ENCODE measurements at places on chromosomes 2 and 18.
A peak's percentile ranks its signal among the peaks of the same experiment; 100 is the strongest.

- DNase-seq, result peak; percentile 62
Measured at GRCh38 chr2:240452462-240453256, 17.2 kb downstream of the GPC1 start.

- DNase-seq, result no peak
Measured at GRCh38 chr2:225398372-225398771, 1.1 kb upstream of the NYAP2 start.

GRCh38 chr2:11528228-11528627, 5.6 kb upstream of the GREB1 start:
- DNase-seq, result no peak

GRCh38 chr2:175207741-175208438, 26.4 kb upstream of the ATP5MC3 start:
- DNase-seq, result peak; percentile 14

- no peak for DNase-seq
Measured at GRCh38 chr2:239583171-239583878, 182.5 kb upstream of the HDAC4 start.

- no peak for DNase-seq
Measured at GRCh38 chr18:80006724-80007123, 18.4 kb upstream of the TXNL4A start.

GRCh38 chr2:12737738-12738485, 21.2 kb downstream of the TRIB2 start:
- DNase-seq, result no peak

DNA sequence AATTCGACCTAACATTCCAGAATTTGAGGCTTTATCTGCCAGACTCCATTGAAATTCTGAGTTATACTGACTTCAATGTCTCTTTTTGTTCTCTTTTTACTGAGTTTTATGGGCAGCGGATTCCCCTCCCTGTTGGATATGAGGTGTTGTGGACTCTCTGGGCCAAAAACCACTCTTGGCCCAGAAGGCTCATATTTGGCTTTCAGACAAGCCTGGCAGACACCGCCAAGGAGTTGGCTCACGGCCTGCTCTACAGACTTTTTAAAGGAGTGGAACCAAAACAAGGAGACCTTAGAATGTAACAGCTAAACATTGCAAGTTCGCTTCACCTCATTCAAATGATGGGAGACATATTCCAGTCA, 206.4 kb upstream of the NCKAP5 start:
- DNase-seq, result no peak

- DNase-seq, result no peak
Measured at GRCh38 chr2:234863043-234863934, 88.5 kb upstream of the SH3BP4 start.

DNA sequence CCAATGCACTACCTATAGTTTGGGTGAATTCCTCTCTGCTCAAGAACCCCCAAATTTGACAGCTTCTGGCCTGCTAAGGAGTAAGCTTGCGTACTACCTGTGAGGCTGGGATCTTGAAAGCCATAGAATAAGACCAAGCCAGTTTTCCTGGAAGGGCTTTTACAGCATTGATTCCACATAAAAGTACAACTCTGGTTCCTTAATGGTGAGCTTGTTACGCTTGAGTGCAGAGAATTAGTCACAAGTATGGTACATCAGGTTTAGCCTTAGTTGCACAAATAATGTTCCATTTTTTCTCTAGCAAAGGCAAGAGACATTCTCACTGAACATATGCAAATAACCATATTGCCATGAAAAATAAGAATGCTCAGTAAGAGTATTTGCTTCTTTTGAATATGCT, 39.1 kb upstream of the STK39 start:
- no peak for DNase-seq

- no peak for DNase-seq
Measured at GRCh38 chr2:133846476-133846875, 278.2 kb upstream of the NCKAP5 start.

DNA sequence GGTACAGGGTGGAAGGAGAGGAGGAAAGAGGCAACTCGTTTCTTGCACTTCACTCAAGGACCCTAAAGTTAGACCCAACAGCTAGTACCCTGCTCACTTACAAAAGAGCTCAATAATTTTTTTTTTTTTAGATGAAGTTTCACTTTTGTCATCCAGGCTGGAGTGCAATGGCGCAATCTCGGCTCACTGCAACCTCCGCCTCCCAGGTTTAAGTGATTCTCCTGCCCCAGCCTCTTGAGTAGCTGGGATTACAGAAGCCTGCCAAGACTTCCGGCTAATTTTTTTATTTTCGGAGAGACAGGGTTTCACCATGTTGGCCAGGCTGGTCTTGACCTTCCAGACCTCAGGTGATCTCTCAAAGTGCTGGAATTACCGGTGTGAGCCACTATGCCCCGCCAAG, 4.1 kb downstream of the ASB3 start:
- DNase-seq, result no peak

DNA sequence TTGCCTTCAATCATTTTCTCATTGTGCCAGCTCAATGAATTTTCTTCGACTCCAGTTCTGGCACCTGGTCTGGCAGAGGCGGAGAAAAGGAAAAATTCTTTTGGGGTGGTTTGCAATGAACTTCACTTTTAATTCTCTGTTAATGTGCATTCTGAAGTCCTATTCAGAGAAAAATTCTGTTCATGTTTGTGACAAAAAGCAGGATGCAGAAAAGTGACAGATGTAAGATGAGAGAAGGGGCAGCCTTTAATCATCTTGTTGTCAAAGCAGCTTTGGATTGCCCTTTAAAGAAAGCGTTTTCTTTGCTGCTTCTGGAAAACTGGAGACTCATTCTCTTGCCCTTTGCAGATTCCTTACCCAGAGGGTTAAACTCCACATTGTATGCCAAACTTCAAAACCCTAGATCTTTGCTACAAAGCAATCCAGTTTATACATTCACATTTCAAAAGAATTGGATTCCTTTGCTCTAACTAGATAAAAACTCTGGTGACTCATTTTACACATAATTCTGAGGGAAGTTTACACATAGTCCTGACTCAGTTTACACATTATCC, 94.6 kb upstream of the CAVIN2 start:
- DNase-seq, result no peak

- DNase-seq, result no peak
Measured at GRCh38 chr2:10190737-10191532, 68.4 kb downstream of the RRM2 start.

- no peak for DNase-seq
Measured at GRCh38 chr2:241551998-241552737, 6.4 kb upstream of the BOK start.

GRCh38 chr2:146365041-146365440, 1479.8 kb upstream of the ACVR2A start:
- no peak for DNase-seq

DNA sequence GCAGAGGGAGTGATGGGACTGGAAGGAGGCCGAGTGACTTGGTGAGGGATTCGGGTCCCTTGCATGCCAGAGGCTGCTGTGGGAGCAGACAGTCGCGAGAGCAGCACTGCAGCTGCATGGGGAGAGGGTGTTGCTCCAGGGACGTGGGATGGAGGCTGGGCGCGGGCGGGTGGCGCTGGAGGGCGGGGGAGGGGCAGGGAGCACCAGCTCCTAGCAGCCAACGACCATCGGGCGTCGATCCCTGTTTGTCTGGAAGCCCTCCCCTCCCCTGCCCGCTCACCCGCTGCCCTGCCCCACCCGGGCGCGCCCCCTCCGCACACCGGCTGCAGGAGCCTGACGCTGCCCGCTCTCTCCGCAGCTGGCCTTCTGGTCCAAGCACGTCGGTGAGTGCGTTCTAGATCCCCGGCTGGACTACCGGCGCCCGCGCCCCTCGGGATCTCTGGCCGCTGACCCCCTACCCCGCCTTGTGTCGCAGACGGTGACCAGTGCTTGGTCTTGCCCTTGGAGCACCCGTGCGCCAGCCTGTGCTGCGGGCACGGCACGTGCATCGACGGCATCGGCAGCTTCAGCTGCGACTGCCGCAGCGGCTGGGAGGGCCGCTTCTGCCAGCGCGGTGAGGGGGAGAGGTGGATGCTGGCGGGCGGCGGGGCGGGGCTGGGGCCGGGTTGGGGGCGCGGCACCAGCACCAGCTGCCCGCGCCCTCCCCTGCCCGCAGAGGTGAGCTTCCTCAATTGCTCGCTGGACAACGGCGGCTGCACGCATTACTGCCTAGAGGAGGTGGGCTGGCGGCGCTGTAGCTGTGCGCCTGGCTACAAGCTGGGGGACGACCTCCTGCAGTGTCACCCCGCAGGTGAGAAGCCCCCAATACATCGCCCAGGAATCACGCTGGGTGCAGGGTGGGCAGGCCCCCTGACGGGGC, 4.6 kb downstream of the PROC start:
- DNase-seq, result peak; percentile 63

DNA sequence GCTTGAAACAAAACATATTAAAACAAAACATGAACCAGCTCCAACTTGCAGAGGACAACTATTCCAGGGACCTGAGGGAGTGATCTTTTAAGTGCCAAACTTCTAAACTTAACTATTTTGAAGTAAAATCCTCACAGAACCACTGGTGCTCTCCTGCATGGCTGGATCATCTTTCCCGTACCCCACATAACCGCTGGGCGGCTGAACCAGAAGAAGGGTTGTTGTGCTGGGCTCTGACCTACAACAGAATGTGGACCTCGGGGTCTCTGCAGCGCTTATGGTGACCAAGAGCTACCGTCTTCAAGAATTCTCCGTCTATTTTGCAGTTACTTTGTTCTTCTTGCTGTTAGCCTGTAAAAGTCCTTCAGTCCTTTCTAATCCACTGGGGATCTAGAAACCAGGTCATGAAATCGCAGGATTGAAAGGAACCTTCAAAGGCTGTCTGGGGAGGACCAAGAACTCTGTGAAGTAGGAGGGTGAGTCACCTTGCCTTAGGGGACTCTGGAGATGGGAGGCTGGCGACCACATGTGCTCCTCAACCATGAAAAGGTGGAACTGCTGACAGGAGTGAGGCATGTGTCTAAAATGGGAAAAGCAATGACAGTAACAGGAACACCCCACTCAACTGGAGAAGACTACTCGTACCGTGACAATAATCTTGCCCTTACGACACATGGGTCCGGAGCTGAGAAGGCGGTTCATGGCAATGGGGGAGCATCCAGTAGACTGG, 46.6 kb downstream of the HDLBP start:
- no peak for DNase-seq

- DNase-seq, result no peak
Measured at GRCh38 chr2:25387876-25388449, 46.2 kb upstream of the DNMT3A start.

GRCh38 chr2:210207929-210208328, 17.3 kb downstream of the ACADL start:
- no peak for DNase-seq

- DNase-seq, result no peak
Measured at GRCh38 chr18:3281456-3282400, 19.8 kb downstream of the MYL12B start.

DNA sequence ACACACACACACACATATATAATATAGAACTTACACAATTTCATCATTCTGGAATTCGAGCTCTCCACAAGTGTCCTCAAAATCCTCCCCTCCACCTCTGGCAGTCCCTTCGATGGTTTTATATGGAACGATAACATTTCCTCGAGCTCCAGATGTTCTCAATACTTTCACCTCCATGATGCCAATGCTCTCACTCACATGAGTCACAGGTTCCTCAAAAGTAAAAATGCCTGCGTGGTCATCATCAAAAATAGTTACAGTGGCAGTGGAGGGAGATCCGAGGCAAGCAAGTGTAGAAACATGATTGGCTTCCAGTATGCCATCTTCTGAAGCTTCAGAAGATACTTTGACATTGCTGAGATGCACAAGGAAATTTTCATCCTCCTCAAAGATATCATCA, 23.5 kb downstream of the SLC8A1 start:
- no peak for DNase-seq

- no peak for DNase-seq
Measured at GRCh38 chr2:18959952-18960717, 370.8 kb upstream of the NT5C1B start.

GRCh38 chr2:203240491-203240890, 1.7 kb downstream of the CYP20A1 start:
- DNase-seq, result no peak

DNA sequence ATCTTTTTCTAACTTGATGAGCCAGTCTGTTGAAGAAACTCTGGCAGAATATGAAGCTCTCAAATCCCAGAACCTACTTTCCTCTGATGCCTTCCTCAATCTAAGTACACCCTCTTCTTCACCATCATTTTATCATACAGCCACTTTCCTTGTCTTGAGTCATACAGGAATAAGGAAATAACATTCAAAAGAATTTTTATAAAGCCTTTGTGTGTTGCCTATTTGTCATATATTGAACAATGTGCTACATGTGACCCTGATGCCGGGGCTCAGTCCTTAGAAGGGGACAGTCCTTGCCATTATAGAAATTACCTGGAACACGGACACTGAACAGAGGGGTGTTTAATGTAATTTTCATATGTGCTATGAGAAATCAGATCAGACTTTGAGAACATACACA, 27.4 kb downstream of the RAPGEF4 start:
- DNase-seq, result no peak

GRCh38 chr2:26621469-26622199, 19.5 kb downstream of the CIB4 start:
- DNase-seq, result no peak

GRCh38 chr2:239078128-239078924, 230.4 kb downstream of the TWIST2 start:
- no peak for DNase-seq

DNA sequence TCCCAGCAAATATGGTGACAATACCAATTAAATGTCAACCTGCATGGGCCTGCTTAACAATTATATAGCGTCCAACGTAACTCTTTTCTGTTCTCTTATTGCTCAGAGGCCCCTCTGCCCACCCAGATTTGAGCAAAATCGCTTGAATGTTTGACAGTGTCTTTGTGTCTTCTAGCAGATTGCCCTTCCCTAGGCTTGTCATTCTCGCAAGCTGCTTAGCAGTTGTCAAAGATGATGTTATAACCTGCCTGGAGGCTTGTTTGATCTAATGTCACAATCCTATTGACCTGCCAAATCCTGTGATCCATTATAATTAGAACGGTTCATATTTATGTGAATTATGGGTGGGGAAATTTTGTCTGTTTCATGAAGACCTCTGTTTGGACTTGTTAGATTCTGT, 108.8 kb downstream of the FARSB start:
- DNase-seq, result no peak

DNA sequence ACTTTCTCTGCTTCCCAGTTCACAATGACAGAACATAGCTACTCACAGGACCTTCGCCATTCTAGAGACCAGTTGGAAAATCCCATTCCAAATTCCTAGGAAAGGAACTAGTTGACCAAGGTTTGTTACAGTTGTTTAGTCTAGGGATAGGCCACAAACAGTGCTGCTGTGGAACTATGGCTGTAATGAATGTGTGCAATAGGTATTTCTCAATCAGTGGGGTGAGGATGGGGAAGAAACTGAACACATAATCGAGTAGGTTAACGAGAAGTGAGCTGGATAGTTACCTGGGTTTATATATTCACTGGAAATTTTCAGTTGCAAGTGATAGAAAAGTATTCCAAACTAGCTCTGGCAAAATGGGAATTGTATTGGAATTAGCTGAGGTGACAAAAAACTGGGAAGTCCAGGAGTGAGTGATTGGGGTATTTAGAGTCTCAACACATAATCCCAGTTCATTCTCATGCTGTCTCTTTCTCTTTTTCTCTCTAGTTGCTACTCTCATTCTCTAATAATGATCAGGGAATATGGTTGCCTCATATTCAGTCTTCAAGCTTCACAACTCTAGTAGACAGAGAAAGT, 18.2 kb upstream of the HMSD start:
- no peak for DNase-seq

- no peak for DNase-seq
Measured at GRCh38 chr2:11024259-11024645, 112.5 kb downstream of the KCNF1 start.

Data from mucosa of descending colon (tissue), 3 donors.